ENCODE measurements at places on chromosomes 7 and 10.

DNA sequence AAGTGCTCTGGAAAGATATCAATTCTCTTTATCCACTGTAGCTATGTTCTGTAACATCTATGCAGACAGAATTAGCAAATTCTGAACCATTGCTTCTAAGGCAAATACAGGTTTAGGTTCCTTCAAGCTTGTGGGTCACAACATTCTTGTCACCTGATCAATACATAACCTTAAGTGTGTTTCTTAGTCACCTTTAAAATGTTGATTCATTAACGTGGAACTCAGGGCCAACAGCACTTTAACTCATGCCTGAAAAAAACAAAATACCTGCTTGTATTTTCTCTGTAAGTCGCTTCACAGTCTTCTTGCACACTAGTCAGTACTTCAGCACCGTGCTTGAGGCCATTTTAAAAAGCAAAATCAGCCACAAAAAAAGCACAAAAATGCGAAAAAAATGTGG, 35.2 kb upstream of the TRIL start:
- no peak for DNase-seq

DNA sequence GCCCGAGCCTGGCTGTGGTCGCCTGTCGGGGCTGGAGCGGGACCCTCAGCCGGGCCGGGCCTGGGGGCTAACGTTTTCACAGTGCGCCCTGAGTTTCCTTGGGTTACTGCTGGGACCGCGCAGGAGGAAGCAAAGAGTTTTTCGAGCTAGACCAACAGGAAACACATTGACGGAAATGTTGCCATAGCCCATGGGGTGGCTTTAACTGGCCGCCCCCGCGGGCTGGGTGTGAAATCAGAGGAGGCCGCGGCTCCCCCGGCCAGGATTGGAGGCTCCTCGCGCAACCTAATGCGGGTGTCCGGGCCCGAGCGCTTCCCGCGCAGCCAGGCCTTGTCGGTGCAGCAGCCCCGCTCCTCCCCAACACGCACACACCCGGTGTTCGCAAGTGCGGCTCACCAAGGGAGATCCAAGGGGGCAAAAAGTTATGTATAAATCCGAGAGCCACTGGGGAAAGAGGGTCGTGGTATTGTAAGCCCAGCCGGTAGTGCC, 1.9 kb downstream of the HHEX start:
- DNase-seq, result no peak

DNA sequence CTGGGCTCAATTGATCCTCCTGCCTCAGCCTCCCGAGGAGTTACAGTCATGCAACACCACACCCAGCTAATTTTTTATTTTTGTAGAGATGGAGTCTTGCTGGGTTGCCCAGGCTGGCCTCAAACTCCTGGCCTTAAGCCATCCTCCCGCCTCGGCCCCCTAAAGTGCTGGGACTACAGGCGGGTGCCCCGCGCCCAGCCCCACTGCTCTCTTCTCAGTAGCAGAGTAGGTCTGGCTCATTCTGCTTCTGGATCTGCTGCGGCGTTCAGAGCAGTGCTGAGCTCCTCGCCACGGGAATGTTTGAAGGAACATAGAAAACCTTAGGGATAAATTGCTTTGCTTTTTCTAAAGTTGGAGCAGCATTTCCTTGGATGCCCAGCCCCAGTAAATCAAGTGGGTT, 27.4 kb downstream of the WIPI2 start:
- no peak for DNase-seq

GRCh38 chr10:93124580-93125318, 51.1 kb downstream of the CYP26A1 start:
- DNase-seq, result no peak

DNA sequence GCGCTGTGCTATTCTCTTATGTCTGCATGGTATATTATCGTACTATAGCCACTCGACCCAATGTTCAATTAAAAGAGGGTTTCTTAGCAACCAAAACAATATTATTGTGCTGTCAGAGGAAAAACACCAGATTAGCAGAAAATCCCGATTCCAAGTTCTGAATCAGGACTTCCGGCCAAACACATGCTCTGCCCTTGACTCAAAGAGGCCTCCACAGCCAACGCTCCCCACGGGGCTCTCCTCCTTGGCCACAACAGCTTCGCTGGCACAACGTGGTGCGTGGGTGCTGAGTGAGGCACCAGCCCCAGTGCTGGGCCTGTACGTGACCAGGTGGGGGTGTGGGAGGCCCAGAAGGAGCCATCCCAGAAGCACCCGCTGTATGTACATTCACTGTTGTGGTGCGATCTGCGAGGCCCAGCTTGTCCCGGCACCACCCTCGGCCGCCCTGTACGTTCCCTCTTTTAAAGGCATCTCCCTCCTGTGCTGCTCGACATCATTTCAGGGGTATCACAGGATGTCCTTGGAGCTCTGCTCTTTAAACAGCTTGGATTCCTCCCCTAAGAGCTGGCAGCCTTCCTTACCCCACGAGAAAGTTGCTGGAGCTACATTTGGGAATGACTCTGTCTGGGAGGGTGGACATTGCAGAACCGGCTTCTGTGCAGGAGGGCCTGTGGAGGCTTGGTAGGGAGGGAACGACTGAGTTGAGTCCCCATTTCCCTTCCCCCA, 736.2 kb downstream of the PARD3 start:
- no peak for DNase-seq

DNA sequence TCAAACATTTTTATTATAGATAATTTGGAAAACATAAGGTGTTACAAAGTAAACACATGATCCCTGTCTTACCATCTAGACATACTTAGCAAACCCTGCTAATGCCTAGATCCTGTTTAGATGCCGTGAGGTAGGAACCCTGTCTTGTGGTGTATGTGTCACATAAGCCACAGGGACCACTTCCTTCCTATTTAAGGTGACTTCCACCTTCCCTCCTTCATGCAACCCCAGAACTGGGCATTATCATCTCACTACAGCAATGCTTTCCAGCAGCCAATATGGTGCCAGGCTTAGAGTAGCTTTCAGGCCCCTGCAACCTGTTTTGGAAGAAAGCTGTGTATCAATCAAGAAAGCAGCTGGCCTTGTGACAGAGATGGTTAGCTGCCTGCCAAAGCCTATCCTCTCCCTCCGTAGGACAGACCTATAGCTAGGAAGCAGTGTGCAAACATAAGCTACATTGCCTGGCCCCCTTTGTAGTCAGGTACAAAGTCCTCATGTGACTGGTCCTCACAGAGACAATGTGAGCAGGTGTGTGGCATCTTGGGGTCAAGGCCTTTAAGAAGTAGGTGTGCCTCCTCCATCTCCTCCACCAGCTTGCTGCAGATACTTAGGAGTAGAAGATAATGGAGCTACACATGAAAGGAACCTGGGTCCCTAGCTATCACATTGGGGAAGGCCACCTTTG, 146.8 kb downstream of the SPAG6 start:
- no peak for DNase-seq

- no peak for DNase-seq
Measured at GRCh38 chr7:4684846-4685245, 2.8 kb downstream of the FOXK1 start.

DNA sequence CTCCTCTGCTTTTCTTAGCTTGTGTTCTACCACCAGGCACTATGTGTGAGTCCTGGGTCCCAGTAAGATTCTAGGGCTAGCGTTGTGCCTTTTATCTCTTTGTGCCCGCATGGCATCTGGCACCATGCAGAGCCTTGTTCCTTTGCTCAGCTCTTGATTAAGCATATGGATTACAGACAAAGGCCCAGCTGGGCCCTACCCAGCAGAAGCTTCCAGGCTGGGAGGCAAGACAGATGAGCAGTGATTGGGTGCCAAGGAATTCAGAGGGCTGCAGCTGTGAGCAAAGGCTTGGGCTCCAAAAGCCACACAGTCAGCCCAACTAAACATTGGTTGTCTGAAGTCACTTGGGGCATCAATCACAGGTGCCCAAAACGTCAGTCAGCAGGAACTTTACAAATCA, 2.0 kb downstream of the ACSM6 start:
- DNase-seq, result no peak

DNA sequence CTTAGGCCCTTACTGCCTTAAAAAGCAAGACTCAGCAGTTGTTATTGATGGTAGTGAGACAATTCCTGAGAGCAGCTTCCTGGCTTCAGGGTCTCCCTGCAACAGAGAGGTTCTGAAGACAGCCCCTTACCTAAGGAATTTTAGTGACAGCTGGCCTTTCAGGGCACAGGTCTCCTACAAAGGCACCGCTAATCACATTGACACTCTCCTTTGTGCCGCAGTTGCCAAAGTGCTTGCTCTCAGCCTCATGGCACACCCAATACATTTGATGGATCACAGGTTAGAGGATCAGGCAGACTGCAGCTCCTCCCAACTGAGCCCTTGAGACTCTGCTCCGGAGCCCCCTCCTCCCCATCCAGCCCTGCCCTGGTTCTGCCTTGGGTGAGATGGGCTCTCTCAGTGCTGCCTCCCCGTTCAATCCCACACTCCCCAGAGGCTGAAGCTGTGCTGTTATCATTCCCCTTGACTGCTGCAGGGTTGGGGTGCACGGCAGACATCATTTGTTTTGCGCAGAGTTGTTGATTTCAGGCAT, 198.2 kb downstream of the EMX2 start:
- no peak for DNase-seq
